ENCODE measurements at places on chromosomes 2 and 18. TPM values are rescaled to one million over a fixed set of nuclear protein-coding genes. Genes with fewer than 3 reads are reported as not detected.

Gene CRACDL
- 0.79 TPM for total RNA-seq

Gene SERPINE2
- total RNA-seq: 62.9 TPM

Gene DGUOK
- 119 TPM for total RNA-seq

DNA sequence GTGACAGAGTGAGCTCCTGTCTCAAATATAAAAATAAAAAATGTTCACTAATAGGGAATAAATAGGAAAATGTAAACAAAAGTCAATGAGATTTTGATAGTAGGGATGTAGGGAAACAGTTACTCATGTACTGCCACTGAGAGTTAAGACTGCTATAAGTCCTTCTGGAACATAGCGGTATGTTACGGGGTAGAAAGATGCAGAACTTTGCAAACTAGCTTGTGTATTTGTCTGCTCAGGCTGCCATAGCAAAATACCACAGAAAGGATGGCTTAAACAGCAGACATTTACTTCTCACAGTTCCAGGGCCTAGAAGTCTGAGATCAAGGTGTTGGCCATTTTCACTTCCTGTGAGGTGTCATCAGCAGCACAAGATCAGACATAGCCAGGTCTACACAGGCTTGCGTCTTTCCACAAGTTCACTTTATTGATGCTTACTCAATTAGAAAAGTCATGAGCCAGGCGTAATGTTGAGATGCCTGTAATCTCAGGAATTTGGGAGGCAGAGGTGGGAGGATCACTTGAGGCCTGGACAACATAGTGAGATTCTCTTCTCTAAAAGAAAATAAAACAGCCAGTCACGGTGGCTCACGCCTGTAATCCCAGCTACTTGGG, 8.8 kb downstream of the TXNDC2 start:
- DNase-seq: no peak

DNA sequence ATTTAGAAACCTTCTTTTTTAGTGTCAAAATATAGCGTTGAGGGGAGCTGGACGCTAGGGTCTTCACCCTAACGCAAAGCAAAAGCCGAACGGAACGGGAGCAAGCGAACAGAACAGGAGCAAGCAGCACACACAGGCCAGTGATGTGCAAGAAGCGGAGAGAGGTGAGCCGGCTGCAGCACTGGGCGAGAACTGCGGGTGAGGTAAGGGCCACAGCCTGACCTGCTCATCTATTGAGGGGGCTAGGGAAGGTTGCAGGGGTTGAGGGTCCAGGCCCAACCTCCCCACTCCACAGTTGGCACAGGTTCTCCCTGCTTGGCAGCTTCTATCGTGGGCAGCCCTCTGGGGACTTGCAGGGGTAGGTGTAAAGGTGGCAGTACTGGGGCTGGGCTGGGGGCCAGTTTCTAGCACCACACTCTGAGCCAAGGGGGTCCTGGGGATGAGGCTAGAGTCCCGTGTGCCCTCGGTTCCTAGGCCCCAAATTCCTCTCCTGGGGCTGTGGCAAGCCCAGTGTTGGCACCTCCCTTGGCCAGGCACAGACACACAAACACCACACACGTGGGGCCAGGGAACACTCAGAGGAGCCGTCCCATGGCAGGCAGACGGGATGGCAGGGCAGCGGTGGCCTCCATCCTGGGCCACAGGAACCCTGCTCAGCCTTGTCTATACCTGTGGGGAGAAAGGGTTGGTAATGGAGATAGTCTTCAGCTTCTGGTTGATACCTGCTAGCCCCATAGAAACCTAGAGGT, 1.2 kb upstream of the ABCB6 start:
- no peak for DNase-seq

- DNase-seq: no peak
These were observed 88.9 kb upstream of the CYP1B1 start for GRCh38 chr2:38164881-38165280.

- no peak for DNase-seq
These were observed 91.2 kb downstream of the NCKAP5 start for GRCh38 chr2:133476931-133477615.

Measured in activated T-cell treated with anti-CD3 and anti-CD28 coated beads, Interleukin-2, amount 50 U/mL, for 72 hours (primary cell).